ENCODE measurements at places on chromosomes 1 and 21.

DNA sequence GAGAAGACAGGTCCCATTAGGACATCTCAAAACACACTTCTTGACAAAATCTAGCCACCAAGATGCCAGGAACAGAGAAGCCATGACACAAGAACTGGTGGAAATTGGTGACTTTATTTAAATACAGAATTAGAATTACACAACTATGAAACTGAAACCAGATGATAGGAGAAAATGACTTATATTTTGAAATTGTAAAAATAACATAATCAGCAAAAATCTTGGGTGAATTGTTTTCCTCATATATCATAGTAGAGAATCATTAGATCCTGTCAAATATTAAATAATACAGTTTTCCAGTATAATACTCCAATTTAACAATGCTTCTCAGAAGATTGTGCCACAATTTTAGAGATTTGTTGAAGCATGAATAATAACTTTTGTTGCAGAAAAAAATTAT lies 81.5 kb upstream of the MROH9 start:
- DNase-seq = no peak

GRCh38 chr21:19547951-19548840 lies 1144.6 kb upstream of the TMPRSS15 start:
- DNase-seq = no peak

DNA sequence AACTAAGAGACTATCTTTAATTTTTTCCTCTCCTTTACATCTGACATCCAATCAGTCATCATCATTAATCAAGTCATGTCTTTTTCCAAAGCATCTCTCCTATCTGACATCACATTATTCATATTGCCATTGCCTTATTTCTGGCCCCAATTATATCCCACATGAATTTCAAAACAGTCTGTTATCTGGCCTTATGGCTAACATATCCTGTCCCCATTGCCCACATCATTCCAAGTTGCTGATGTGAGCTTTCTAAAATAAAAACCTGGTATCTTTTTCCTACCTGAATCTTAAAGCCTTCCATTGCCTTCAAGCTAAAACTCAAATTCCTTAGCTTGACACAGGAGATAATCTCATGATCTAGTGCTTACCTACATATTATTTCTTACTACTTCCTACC lies 283.9 kb downstream of the LRRC40 start:
- no peak for DNase-seq

DNA sequence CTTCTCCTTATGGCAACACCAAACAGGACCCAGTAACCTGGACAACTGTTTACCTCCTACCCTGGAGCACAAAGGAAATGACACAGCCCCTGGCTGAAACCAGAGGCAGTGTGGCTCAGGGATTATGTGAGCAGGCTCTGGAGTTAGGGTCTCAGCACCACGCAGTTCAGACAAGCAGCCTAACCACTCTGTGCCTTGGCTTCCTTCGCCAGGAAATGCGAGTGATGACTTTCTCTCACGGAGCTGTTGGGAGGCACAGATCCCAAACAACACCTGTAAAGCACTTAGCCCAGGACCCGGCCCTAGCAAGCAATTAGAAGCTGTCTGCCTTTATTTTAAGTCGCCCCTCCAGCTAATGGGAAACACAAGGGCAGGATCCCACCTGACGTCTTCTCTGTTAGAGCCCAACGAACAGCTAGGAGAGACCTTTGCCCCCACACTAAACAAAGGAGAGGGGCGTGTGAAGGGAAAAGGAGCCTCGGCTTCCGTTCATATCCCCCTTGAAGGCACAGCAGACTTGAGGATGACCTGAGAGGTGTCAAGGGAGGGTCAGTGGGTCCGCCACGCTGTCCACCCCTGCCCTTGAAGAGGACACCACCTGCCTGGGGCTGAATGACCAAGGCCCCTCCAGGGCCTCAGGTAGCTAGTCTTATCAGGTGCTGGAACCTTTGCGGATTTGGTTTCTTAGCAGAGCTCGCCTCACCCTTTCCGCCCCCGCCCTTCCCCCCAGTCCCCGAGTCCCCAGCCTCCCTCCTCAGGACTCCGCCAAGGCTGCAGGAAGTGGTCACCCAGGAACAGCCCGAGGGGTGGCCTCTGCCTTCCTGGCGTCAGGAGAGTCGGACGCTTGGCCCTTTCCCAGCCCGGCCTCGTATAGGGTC lies 860 bp downstream of the TMEM63A start:
- DNase-seq = peak; percentile 30

- DNase-seq = no peak
These were observed 21.3 kb upstream of the PKP1 start for GRCh38 chr1:201261771-201262547.

DNA sequence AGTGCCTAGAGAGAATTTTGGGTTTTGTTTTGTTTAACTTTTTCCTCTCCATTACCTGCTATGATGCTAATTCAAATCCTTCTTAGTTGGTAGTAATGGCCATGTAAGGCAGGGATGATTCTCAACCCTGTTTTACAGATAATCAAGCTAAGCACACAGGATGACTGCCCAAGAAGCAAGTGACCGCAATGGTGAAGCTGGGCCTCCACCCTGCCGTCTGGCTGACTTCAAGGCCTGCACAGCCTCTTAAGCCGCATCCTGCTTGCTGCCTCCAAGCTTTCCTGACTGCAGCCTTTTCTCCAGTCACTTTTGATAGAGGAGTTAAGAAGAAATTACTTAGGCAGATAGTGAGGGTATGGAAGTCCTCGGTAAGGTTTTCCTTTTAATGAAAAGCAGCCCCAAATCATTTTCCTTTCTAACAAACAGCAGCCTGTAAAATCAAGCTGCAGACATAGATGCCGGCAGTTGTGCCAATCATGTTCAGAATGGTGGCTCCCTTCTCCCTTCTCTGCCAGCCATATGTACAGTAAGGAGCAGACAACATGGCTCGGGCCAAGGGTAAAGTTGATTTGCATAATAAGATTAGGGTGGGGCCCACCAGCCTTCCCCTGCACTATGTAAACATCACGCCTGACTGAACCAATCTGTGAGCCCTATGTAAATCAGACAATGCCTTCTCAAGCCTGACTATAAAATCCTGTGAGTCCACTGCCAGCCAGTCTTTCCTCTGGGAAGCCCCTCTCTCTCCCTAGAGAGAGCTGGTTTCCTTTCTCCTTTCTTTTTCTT lies 8.8 kb upstream of the CTBS start:
- DNase-seq = no peak

- no peak for DNase-seq
These were observed 68.4 kb upstream of the CHRM3 start for GRCh38 chr1:239317948-239318347.

DNA sequence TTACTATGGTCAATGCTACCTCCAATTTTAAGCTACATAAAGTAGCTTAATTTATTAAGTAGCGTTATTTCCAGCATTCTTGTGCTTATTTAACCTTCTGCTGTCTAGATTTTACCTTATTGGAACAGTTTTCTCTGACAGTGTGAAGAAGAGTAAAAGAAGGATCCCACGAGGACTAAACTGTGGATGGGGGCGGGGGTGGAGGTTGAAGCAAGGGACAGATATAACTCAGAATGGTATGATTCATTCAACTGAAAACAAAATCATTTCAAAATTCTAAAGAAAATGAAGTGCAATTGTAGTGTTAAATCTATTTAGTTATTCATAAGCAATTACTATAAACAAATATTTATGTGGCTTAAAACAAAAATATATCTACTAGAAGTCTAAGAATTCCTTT lies 11.5 kb upstream of the VAV3 start:
- no peak for DNase-seq

DNA sequence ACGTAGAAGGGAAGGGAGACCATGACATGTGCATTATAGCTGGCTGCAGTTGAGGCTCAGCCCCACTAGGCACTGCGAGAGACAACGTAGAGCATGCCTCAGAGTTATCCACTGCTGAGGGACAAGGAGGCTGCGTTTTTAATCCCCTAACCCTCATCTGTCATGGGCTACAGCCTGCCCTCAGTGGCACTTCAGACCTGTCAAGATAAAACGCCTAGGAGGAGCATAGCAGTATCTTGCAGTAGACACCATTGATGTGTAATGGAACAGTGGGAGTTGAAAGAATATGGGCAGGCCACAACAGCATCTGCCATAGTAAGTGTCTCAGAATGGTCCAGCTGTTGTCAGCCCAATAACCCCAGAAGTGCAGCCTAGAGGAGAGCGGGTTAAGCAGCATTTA lies 307.0 kb upstream of the PTBP2 start:
- DNase-seq = no peak

DNA sequence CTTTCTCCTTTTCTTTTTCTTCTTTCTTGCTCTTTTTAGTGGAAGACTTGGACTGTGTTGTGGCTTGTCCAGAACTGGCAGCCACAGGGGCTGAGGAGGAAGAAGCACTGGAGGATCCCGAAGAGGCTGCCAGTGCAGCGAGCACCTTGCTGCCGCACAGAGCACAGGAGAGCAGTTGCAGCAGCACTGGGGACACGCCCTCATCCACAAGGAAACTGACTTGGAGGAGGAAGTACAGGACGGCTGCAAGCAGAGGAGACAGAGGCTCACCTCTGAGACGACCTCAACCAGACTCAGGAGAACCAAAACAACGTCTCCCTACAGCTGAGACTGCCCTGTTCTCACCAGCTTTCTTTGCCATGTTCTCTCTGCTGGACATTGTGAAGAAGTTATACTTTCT lies 88.9 kb downstream of the UBR4 start:
- DNase-seq = no peak

DNA sequence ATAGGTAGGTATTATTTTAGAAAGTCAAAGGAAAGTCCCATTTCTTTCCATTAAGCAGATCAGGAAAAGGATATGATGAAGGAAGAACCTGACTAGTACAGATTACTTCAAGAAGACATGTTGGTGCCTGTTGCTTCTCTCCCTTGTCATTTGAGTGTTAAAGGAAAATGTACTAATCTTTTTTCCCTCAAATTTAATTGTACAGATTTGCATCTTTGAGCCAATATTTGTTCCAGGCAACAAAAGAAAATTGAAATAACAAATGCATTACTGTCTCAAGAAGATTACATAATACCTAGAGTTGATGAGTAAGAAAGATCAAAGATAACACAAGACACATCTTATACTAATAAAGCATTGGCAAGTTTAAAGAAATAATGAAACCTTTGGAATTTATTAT lies 566.9 kb upstream of the ZP4 start:
- peak; percentile 4 for DNase-seq

- DNase-seq = peak; percentile 25
These were observed 282 bp downstream of the RSPH1 start for GRCh38 chr21:42495765-42496119.

DNA sequence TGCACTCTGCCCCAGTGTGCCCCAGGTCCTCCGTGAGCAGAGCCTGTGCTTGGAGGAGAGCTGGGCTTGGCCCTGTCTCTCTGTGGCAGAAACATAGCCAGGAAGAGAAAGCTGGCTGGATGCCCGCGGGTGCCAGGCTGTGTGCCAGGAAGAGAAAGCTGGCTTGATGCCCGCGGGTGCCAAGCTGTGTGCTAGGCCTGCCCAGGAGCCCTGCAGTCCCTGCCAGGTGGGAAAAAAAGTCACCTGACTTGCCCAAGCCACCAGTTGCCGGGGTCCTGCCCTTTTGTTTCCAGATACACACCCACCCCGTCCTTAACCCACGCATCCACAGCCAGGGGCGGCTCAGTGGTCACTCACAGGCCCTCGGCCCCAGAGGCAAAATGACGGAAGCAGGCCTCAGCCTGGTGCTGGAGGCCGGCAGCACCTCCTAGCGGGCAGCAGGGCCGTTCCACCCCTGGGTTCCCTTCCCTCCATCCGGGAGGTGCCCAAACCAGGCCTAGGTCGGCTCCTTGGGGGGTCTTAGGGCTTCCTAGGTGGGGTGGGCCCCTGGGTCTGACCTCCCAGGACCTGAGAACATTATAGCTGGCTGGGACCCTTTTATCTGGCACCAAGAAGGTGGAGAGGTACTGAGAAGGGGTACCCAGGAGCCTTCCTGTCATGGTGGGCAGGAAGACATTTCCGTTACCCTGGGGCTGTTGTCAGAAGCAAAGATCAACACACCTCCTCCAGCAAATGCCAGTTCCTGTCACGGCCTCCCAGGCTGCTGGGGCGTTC lies 9.1 kb downstream of the ITGB2 start:
- no peak for DNase-seq

DNA sequence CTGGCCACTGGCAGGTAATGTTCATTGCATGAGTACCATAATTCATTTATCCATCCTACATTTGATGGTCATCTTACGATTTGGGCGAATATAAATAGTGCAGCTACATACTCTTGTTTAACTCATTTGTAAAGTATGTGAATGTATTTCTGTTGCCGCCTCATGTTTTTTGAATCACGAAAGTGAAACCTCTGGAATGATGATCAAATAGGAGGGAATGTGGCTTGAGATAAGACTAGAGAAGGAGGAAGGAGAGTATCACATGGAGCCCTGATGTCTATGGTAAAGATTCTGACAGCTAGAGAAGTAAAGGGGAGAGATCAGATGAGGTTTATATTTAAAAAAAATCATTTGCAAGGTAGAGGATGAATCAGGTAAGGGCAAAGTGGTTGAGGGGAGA lies 8.0 kb downstream of the MRPS14 start:
- DNase-seq = peak; percentile 60

DNA sequence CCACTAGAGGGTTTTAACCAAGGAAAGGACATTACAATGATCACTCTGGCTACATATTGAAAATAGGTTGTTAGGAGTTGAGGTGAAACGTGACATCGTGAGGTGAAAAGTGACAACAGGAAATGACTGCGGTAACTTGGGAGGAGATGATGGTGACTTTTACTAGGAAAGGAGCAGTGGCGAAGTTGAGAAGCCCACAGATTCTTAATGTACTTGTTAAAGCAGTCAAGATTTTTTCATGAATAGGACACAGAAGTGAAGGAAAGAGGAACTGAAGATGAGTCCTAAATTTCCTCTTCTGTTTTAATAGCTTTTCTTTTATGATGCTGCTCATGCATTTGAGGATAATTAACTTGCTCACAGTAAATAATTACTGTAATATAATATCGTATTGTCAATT lies 59.5 kb downstream of the OMA1 start:
- DNase-seq = no peak

DNA sequence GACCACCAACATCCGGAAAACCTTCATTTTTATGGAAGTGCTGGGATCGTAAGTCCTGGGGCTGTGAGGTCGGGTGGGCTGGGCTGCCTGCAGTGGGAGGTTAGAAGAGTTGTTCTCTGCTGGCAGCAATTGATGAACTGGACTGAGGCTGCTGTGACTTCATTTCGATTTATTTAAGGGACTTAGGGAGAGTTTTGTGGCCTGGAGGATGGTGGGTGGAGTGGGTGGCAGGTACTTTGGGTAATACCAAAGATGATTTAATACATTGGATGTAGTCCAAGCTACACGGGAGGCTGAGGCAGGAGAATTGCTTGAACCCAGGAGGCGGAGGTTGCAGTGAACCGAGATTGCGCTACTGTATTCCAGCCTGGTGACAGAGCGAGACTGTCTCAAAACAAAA lies 11.5 kb downstream of the CAMK1G start:
- DNase-seq = no peak
